NCI-H1092 (cell line): ENCODE measurements at places on chromosomes 3 and 15.

- no peak for DNase-seq
These were observed 55.4 kb downstream of the ZNF609 start for GRCh38 chr15:64515825-64516224.

DNA sequence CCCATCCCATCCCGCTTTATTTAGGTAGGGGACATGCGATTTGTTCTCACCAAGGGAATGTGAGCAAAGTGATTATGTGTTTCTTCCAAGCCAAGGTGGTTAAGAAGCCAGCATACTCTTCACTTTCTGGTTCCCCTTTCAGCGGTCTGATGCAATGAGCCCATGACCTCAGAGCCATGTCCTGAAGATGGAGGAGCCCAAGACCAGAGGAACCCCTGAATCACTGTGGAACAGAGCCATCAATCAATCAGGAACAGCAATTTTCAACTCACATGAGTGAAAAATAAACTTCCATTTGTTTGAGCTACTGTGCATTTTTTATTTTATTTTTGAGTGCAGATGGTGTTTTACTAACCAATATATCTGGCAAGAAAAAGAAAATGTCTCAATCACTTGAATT is 10.8 kb downstream of the THRB start:
- no peak for DNase-seq

GRCh38 chr3:193310914-193311723 is 67.4 kb downstream of the ATP13A5 start:
- no peak for DNase-seq

DNA sequence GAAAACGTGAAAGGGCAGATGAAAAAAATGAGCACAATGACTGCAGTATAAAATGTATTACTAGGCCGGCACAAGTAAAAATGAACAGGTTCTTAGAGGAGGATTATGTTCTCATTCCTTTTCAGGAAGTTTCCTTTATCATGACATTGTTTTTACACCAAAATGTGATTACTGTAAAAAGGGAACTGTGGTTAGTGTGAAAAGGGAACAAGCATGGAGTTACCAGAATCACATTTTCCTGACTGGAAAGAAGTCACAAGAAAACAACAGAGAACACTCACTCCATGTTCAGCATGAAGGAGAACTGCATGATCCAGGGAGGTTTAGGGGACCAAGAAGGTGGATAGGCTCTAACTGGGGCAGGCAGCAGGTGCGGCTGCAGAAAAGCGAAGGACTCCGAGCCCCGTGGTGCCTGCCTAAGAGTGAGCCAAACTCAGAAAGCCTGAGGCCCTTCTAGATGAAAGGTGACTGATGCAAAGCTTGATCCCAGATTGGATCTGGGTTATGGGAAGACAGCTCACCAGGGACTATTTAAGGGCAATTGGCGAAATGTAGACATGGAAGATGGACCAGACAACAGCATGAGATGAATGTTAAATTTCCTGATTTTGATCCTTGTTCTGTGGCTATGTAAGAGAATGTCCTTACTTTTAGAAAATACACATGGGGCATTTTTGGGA is 77.3 kb downstream of the CCR1 start:
- no peak for DNase-seq

GRCh38 chr3:72797773-72798543 is 50.3 kb downstream of the SHQ1 start:
- DNase-seq = peak; percentile 78

DNA sequence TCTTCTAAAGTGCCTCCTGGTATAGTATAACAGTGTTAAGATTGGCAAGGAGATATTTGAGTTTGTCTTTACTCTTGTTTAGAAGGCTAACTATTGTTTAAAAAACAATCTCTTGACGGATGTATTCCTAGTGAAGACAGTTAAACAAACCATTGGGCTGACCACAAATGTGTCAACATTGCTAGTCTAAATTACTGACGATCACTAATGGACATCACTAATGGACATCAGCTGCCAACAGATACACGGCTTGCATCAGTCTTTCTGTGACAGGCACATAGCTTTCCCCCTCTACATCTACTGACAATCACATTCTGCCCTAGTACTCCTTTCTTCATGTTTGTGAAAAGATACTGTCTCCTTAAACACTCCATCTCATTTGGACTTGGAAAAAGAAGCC is 57.1 kb upstream of the ETV5 start:
- no peak for DNase-seq

DNA sequence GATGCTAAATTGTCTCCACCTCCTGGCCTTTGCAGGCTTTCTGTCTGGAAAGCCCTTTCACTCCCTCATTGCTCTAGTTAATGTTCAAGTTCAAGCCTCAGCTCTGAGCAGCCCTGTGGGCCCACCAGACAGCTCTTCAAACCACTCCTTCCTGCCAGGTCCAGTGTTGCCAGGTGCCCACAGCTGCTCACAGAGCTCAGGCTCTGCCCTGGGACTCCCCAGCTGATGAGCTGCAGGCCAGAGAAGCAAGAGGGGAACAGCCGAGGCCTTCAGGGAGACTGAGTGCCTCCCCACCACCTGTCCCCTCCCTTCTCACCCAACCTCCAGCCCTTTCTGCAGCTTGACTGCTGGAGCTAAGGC is 1.3 kb upstream of the ZBTB47 start:
- DNase-seq = no peak

DNA sequence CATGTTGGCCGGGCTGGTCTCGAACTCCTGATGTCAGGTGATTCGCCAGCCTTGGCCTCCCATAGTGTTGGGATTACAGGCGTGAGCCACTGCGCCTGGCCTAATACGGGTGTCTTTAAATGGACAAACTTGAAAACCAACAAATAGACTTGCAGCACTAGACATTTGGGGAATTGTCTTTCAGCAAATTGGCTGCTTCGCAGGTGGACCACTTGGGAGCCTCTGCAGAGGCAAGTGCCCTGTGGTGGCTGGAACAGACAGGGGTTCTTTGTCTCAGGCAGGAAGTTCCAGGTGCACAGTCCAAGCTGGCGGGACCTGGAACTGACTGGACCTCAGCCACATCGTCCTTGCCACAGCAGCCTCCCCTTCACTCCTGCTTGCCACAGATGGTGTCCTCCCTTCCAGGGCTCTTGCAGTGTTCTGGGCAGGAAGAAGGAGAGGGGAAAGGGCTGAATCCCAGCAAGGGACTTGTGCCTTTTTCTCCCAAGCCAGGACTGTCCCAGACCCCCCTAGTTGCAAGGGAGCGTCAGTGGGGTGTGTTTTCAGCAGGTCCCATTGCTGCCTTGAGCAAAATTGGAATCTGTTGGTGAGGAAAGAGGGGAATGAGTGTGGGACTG is 94.3 kb downstream of the TBC1D2B start:
- no peak for DNase-seq

DNA sequence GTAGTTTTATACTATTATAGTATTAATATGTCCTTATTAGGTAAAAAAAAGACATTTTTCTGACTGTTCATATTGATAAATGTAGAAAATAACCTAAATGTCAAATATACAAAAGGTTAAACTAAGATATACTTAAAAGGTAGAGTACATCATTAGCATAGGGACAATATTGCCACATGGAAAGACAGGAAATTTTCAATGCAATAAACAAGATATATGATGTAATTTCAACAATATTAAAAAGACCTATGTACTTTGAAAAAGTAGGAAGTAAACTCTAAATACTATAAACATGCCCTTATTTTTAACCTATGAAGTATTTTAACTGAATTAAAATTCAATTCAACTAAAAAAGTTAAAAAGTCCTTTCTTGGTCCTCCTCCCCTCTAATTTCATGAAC is 1.9 kb downstream of the SPG11 start:
- no peak for DNase-seq

GRCh38 chr3:47162697-47163168 is 1.2 kb downstream of the SETD2 start:
- no peak for DNase-seq

GRCh38 chr3:185820973-185821758 is 3.7 kb downstream of the IGF2BP2 start:
- no peak for DNase-seq

- no peak for DNase-seq
These were observed 125.9 kb downstream of the ADAMTS9 start for GRCh38 chr3:64561868-64562267.
